NCI-H1436 treated with DMSO at 0.1 percent for 48 hours (cell line): ENCODE measurements at places on chromosomes 2 and 18.

DNA sequence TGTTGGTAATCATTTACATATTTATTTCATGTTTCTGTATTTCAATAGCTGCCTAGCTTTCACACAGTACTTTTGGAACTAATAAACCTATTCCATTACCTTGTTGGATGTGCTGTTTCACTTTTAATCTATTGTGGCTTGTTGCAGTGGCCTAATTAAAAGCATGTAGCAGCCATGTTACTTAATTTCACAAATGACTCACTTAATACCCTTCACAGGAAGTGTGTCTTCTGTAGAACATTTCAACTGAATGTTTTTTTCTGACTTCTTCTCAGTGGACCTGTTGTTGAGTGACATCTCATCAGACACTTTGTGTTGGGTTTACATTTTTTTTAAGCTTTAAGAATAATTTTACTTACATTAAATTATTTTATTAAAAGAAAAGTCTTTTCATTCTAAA is 260.5 kb upstream of the THUMPD2 start:
- DNase-seq = no peak

DNA sequence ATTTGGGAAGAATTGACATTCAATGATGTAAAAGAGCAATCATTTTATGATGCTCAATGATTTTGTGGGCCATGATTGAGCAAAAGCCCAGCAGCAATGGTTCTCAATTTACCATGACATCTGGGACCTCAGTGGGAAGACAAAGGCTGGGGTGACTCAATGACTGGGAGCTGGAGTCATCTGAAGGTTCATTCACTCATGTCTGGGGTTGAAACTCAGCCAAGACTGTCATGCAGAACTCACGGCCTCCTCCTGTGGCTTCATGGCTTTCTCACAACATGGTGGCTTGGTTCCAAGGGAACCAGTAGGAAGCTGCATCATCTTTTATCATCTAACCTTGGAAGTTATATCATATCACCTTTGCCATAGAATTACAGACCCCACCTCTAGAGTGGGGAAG is 45.1 kb upstream of the CD226 start:
- DNase-seq = no peak

DNA sequence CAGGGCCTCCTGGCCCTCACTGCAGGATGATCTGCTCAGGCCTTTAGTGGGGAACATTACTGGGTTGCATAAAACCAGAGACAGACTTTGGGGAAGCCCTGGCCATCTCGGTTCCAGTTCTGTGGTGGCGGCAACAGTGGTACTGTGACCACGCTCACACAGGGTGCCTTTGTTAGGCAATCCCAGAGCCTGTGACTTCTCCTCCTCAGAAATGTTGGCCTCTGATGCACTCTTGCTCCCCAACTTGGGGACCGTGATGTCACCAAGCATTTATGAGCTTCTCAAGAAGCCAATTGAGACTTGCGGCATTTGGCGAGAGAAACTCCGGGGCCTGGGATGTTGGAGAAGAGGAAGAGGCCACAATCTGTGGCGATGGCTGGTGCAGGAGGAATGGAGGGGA is 80.9 kb upstream of the PKDCC start:
- DNase-seq = no peak

- DNase-seq = no peak
Observed at GRCh38 chr18:26215247-26215970, 10.8 kb upstream of the TAF4B start.

DNA sequence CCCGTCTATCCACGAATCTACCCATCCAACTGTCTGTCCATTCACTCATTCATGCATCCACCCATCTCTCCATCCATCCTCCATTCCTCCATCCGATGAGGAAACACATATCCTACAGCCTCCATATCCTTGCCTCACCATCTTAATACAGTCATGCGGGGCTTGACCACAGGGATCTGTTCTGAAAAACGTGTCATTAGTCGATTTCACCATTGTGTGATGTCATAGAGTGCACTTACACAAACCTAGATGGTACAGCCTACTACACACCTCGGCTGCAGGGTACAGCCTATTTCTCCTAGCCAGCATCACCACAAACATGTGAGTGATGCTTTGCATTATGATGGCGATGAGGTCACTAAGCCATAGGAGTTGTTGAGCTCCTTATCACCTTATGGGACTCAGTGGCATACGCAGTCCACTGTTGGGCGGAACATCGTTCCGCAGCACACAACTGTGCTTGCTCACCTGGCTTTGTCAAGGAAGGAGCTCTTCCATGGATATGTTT is 1.9 kb upstream of the NT5DC4 start:
- no peak for DNase-seq

DNA sequence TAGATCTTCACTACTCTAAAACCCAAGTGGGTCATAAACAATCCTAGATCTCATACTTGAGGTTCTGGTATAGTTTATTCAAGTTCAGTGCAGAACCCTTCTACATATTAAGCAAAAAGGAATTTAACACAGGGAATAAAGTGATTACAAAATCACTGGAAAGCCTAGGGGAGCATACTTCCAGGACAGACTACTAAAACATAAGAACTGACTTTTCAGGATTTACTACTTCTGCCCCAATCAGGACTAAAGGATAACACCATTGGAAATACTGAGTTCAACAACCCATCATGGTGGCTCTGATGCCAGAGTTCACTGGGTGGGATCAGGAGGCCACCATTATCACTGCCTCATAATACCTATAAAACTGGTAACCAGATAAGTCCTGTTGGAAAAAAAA is 123.6 kb downstream of the DNAH7 start:
- no peak for DNase-seq

DNA sequence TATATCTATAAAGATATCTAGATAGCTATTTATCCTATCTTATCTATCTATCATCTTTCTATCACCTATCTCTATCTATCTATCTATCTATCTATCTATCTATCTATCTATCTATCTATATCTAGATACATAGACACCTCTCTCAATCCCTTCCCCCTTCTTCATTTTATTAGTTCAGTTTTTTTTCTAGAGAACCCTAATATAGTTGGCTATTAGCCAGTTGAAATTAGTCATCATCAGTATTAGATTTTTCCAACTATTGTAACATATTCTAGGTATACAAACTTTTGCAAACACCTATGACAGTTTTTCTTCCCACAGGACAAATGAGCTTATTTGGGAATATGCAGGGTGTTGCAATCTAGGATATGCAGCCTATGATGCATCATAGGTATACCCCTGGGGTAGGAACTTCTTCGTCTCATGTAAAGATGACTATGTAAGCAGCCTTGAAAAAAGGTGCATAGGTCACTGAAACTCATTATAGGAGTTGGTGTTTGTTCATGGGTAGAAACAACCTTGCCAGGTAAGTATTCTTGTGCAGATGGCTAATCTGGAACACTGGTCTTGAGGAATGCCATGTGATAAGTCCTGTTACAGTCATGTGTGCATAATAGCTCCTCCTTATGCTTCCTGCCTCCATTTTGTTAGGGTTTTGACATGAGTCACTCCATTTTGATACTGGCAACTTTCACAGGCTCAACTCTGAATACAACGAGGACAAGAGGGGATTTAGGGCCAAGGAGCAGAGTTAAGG is 160.7 kb upstream of the ZSWIM2 start:
- no peak for DNase-seq

- no peak for DNase-seq
Observed at GRCh38 chr2:205539603-205540002, 142.7 kb upstream of the NRP2 start.

- peak; percentile 42 for DNase-seq
Observed at GRCh38 chr2:231604101-231604684, 11.5 kb downstream of the TEX44 start.

DNA sequence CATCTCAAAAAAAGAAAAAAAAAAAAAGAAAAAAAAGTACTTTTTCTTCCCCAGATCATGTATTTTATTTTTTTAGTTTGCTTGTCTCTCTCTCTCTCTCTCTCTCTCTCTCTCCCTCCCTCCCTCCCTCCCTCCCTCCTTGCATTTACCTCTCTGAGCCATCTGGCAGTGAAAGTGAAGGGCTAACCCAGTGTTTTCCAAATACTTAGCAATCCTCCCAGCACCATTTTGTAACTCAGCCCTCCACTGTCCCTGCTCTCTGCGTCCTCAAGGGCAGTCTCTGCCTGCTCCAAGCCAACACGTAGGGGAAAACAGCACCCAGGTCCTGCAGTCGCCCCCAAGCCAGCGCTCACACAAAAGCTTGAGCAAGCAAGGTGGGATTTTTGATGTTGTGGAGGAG is 19.6 kb upstream of the TEX44 start:
- DNase-seq = no peak

- no peak for DNase-seq
Observed at GRCh38 chr18:8976606-8977005, 125.9 kb upstream of the NDUFV2 start.

GRCh38 chr18:212780-213179 is 54.4 kb downstream of the USP14 start:
- no peak for DNase-seq

- no peak for DNase-seq
Observed at GRCh38 chr2:216679658-216680024, 15.7 kb downstream of the IGFBP5 start.
